CD4-positive, alpha-beta T cell treated with Interleukin-10 for 1 hour (primary cell): ENCODE measurements at places on chromosomes 12 and 14.

- no peak for DNase-seq
Measured at GRCh38 chr14:87233806-87234384, 759.1 kb downstream of the GALC start.

DNA sequence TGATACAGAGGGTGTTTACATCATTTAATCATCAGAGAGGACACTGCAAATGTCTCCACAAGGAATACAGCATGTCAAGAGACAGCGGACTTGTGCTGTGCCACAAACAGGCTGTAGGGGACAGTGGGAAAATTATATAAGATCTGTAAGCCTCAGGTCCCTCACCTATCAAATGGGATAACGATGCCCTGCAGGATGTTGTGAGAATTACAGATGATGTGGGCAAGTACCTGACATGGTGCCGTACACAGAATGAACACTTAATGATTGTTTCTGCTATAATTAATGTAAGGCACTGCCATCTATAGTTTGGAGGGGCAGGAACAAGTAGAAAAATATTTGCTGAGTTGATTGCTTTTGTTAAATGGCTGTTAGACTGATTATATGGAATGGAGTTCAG lies 81.9 kb upstream of the GTF2A1 start:
- DNase-seq = no peak

GRCh38 chr12:89991807-89992590 lies 283.4 kb upstream of the ATP2B1 start:
- no peak for DNase-seq

DNA sequence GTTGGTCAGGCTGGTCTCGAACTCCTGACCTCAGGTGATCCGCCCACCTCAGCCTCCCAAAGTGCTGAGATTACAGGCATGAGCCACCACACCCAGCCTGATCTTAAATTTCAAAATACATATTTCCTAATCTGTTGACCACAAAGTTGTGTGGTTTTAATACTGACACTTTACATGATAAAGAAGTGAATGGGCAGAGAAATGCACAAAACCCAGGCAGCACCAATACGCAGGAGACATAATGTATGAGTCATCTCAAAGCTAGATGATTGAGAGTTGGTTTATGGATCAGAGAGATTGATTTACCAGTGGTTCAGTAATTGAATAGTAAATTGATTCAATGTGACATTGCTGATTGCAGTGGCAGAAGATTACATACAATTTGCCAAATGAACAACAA lies 19.2 kb upstream of the PPP2R5E start:
- no peak for DNase-seq

DNA sequence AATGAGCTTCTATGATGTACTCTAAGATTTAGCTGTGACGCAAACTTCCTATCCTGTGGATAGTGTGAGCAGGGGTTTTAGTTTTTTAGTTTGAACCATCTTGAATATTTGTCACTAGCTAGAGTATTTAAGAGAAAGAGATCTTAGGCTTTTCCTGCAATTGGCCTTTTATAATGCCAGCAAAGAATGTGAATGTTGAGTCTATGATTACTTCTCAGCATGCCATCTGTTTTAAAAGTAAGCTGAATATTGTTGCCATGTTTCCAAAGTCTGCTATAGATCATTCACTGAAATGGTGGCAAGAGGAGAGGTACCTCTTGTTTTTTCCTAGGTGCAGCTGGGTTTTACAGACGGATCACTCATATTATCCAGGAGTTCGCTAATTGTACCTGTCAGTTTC lies 1783.6 kb upstream of the FLRT2 start:
- no peak for DNase-seq

DNA sequence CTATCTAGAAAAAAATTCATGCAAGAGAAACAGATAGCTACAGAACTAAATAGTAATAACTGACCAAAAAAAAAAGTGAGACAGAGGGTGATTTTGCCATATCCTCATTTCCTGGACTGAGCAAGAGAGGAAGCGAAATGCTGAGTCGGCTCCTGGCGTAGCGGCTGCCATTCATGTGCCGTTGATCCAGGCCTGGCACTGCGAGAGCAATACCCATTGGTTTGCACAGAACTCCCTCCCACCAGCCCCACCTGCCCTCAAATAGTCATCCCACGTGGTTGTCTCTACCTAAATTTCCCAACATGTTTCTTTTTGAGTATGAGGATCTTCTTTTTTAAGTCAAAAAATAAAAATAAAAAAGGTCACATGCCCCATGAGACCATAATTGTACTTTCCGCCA lies 9.4 kb upstream of the WNT5B start:
- DNase-seq = no peak

DNA sequence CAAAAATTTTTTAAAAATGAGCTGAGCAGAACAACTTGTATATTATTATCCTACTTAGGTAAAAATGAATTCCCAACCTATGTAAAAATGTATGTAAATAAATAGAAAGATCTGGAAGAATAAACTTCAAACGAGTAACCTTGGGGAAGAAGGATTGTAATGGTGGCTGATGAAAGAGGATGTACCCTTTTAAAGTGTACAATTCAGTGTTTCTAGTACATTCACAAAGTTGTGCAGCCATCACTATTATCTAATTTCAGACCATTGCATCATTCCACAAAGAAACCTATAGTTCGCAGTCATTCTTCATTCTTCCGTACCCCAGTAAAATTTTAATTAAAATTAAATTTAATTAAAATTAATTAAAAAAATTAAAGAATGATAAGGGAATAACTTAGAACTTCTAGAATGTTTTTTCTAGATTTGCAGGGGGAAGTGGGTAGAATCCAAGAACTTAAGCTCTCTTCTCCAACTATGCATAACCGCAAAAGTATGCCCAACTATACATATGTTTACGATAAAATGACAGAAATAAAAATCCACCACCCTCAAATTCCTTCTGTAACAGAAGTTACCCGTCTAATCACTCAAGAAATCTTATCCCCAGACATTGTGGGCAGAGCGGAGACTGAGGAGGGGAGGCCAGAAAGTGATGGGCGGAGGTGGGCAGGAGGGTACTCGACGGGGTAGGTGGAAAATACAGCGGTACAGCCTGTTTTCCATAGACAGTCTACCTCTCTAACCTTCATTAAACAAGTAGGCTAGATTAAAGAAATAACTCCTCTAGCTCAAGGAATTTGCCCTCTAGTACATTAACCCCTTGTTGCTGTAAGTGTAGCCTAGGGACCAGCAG lies 921 bp downstream of the DEPDC4 start:
- DNase-seq = no peak
